ENCODE measurements at places on chromosomes 12 and 14.

DNA sequence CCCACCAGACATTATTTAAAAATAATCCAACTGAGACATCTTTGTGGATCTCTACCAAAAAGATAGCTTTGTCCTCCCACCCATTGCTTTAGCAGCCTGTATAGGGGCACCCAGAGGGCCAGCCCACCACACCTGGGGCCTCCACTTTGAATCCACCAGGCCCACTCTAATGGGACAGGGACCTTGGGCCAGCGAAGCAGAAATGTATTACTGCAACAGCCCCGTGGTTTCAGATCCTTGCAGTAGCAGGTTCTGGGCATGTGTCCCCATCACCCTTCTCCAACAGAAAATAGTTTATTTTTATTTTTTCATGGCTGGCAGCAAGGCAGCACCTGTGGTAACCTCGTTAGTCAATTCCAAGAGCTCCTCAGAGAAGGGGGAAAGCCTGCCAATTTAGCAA, 218.4 kb downstream of the ZFP36L1 start:
- no peak for DNase-seq

- DNase-seq = no peak
Observed at GRCh38 chr14:94932589-94932988, 162.7 kb upstream of the GSC start.

GRCh38 chr14:104770072-104770579, 17.2 kb downstream of the SIVA1 start:
- DNase-seq = no peak

- no peak for DNase-seq
Observed at GRCh38 chr12:94889445-94890210, 113.9 kb downstream of the NDUFA12 start.

GRCh38 chr14:70601162-70601561, 707 bp upstream of the MED6 start:
- no peak for DNase-seq

- DNase-seq = no peak
Observed at GRCh38 chr14:31286456-31287293, 79.1 kb upstream of the HECTD1 start.

GRCh38 chr12:77888611-77889010, 57.9 kb downstream of the NAV3 start:
- DNase-seq = no peak

GRCh38 chr12:11228296-11228879, 41.1 kb downstream of the PRB3 start:
- no peak for DNase-seq

GRCh38 chr14:61466249-61466904, 145.0 kb downstream of the PRKCH start:
- no peak for DNase-seq

DNA sequence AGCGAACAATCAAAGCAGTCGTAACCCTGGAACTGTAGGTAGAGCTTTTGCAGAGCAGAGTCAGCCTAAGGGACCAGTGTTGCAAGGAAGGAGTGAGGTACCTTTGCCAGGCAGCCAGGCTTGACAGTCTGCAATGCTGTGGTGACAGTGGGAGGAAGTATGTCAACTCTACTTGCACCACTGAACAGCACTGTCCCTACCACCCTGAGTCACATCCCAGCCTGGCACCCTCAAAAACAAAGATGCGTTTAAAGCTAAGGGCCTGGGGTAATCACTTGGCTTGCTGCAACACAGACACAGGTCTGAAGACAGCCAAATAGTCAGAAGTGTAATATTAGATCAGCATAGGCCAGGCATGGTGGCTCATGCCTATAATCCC, 141.9 kb downstream of the DPF3 start:
- DNase-seq = no peak

DNA sequence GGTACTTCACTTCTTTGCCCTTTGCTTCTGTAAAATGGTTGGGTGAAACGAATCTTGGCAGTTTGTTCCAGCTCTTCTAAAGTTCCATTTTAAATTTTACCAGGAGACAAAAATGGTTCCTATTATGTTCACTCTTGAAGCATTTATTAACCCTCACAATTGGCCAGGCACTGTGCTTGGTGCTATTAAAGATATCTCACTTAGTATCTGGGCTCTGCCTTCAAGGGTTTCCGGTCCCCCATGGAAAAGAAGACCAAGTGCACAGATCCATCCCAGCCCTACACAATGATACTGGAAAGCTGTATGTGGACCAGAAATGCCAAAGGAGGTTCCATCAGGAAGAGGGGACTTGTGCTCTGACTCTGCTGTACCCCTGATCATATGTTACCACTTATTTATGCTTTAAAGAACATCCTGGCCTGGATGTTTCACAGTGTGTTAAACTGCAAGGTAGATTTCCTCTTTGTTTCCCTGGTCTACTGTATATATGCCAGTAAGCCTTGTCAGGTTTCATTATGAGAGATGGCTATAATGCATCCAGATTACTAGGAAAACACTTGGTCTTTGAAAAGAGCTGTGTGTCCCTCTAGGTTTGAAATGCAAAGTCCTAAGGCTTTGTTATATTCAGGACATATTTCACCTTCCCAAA, 154.8 kb downstream of the PRKCH start:
- no peak for DNase-seq

- no peak for DNase-seq
Observed at GRCh38 chr12:68530965-68531364, 79.7 kb upstream of the RAP1B start.

DNA sequence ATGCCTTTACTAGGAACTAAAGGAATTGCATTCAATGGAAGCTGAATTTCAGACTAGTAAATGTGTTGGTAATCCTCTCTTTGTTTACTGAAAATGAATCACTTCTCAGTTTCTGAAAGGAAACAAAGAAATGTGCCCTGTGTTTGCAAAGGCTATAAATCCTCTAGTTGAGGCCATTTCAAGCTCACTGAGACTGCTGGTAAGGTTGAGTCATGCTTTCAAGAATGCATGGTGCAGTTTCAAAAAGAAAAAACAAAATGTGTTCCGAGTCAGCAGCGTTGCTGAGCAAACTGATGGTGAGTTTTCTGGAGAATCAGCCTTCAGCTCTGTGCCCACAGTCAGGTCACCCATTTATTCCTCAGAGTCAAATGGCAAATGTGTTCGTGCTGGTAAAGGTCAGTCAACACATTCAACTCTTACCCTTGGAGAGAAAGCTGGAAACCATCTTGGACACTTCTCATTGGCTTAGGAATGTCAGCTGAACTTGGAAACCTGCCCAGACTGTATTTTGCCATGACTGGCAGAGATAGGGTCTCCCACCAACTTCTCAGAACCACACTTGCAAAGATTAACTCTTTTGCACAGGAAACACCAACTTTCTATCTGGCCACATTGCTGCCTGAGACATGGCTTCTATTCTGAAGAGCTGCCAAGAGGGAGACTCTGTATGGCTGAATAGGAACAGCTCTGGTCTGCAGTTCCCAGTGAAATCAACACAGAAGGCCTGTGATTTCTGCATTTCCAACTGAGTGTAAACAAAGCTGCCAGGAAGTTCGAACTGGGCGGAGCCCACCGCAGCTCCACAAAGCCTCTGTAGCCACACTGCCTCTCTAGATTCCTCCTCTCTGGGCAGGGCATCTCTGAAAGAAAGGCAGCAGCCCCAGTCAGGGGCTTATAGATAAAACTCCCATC, 484.4 kb downstream of the ATP23 start:
- DNase-seq = peak; percentile 66

DNA sequence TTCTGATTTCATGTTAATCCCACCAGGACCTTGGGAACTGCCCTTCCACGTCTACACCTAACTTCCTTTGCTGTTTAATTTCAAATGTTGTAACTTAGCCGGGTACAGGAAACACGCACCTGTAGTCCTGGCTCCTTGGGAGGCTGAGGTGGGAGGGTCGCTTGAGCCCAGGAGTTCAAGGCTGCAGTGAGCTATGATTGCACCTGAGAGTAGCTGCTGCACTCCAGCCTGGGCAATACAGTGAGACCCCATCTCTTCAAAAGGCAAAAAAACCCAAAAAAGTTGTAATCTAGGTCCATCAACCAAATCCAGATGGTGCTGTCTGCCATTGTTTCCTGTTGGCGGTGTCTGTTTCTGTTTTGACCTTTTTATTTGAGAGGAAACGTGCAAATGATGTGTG, 14.5 kb downstream of the BCL7A start:
- no peak for DNase-seq

- DNase-seq = no peak
Observed at GRCh38 chr14:37594238-37594970, 645 bp downstream of the FOXA1 start.

DNA sequence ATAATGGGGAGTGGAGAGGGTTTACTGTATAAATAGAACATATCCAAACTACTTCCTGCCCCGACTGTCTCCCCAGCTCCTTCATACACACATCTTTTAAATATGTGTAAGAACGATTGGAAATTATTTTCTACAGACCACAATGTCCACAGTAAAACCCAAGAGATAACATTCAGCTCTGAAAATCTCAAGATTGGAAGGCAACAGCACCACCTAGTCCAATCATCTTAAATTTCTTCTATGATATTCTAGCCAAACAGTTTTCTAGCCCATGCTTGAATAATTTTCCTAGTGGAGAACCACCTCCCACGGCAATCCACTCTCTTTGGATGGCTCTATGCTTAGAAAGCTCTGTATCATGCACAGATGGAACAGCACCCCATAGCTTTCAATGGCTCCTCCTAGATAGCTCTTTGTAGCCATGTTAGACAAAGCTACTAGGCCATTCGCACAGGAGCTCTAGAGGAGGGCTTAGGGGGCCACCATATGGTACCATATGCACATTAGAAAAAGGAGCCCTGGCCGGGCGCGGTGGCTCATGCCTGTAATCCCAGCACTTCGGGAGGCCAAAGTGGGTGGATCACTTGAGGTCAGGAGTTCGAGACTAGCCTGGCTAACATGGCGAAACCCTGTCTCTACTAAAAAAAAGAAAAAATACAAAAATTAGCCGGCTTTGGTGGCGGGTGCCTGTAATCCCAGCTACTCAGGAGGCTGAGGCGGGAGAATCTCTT, 18.1 kb downstream of the VDR start:
- DNase-seq = no peak

GRCh38 chr12:45732936-45733335, 3.4 kb downstream of the ARID2 start:
- no peak for DNase-seq

DNA sequence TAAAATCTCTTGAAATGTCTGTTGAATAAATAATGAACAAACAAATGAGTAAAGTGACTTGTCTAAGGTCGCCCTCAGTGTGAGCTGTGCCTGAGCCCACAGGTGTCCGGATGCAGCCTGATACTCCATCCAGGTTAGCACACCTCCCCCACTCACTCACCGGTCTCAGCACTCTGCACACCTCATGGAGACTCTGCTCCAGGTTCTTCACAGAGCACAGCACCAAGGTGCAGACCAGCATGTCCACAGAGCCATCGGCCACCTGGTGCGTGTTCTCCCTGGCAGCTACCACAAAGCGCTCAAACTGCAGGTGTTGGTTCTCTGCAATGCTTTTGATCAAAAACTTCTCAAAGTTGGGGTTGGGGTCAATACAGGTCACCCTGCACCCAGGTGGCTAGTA, 4.1 kb upstream of the KRT7 start:
- DNase-seq = no peak

DNA sequence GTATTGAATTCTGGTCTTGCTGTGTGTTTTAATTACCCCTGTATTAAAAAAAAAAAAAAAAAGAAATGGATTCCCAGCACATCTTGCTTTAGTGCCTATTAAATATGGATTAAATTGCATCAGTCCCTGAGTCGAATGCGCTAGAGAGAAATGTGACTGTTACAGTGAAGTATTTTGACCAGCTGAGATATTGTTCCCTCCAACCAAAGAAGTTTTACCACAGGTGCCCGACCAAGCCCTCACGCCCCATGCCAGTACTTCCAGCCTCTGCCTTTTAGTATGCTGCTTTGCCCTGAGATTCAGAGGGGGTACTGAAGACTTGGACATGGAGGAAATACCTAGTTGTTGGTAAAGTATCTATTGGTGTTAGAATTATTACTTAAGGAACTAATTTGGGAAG, 159.7 kb downstream of the TTLL5 start:
- no peak for DNase-seq

- no peak for DNase-seq
Observed at GRCh38 chr12:3553221-3553620, 62.2 kb downstream of the PRMT8 start.

- no peak for DNase-seq
Observed at GRCh38 chr14:65019944-65020566, 33.4 kb downstream of the FNTB start.

- DNase-seq = no peak
Observed at GRCh38 chr12:85531341-85531740, 251.3 kb downstream of the ALX1 start.

DNA sequence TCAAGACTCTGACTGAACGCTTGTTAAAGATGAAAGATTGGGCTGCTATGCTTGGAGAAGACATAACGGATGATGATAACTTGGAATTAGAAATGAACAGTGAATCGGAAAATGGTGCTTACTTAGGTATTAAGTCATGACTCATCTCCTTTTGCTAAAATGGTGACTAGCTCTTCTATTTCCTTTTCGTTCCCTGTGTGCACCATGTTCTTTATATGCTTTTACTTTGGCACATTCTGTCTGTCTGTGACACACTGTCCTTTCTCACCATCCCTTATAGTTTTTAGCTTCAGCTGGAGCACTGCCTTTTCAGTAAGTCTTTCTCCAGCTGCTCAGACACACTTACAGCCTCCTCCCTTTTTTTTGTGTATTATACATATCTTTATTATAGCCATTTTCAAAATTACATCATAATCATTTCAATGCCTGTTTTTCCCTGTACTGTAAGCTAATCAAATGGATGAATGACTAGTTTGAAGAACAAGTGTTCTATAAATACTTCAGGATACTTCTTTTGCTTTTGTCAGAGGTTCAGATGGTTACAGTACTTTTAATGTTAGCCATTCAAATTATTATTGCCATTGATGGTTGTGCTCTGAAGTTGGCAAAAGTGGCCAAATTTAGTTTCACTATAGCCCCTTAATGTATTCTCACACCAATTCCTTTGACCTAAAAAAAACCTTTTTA, 68.6 kb downstream of the MIA2 start:
- DNase-seq = no peak

GRCh38 chr14:73455294-73455693, 3.1 kb downstream of the NUMB start:
- no peak for DNase-seq

- DNase-seq = no peak
Observed at GRCh38 chr14:35446450-35446849, 41.9 kb upstream of the NFKBIA start.

DNA sequence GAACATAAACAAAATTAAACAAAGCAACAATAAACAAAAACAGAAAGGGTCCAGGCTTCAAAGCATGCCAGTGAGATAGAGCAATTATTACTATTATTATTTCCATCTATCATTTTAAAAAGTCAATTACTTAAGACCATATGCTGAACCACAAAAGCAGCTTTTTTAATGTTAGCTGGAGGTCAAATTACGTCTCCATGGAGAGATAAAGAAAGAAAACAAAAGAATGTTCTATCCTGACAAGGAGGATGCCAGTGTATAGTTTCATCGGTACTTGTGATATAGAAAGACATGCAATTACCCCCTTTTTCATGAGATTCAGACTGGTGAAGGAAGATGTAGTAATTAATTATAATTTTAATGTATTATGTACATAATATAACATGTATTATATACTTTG, 81.6 kb upstream of the DCN start:
- no peak for DNase-seq
